ENCODE measurements at places on chromosomes 7 and 10.

DNA sequence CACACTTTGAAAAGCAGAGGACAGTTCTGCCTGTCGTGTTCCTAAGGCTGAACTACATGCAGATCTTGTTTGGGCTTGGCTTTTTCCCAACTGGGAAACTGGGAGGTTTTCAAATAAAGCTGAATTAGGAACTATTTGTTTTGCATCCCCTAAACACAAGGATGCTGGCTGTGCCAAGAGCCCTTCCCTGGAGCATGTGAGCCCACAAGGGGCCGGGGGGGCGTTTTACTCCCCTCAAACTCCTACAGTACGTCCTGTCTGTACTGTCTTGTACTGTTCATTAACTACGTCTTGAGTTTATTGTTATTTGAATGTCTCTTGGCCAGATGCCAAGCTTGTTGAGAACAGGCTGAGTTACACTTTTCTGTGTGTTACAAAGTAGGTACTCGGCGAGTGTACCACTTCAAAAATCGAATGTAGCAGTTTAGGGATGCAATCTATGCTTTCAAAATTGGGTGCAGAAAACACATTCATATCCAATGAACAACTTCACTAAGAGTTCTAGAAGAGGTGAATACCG, 94.9 kb downstream of the GFRA1 start:
- DNase-seq = no peak

DNA sequence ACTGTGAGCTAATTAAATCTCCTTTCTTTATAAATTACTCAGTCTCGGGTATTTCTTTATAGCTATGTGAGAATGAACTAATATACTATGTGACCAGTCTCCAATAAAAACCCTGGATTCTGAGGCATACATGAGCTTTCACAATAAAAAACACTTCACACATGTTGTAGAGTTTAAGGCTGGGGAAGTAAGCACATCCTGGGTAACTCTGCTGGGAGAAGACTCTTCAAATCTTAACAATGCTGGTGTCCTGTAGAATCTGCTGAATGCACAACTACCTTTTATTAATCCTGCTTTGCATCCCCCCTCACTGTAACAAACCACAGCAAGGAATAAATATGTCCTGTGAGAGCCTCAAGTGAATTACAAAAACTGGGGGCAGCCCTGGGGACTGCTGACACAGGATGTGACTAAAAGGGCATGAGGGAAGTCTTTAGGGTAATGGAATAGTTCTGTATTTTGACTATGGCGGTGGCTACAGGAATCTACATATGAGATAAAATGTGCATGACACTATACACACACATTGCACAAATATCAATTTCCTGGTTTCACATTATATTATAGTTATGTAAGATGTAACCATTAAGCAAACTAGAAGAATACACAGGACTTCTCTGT, 45.1 kb upstream of the KCTD7 start:
- DNase-seq = no peak

- DNase-seq = no peak
Measured at GRCh38 chr10:73459683-73460314, 26.4 kb upstream of the MSS51 start.

DNA sequence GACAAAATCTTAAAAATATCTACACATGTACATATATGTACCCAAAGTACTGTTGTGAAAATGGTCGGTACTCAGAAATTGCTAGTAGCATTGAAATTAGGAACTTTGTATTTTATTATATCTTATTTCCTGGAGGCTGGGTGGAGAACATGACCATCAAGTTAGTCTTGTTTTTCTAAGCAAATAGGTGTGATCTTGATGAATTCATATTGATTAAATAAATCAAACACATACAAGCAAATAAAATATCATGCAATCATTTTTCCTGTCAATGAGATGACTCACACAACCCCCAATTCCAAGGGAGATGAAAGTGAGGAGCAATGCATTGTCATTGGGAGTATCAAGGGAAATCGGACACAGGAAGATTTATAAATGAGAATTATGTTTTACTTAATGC, 18.0 kb downstream of the VSTM2A start:
- no peak for DNase-seq

- DNase-seq = no peak
Measured at GRCh38 chr7:105448181-105448580, 59.5 kb upstream of the SRPK2 start.

DNA sequence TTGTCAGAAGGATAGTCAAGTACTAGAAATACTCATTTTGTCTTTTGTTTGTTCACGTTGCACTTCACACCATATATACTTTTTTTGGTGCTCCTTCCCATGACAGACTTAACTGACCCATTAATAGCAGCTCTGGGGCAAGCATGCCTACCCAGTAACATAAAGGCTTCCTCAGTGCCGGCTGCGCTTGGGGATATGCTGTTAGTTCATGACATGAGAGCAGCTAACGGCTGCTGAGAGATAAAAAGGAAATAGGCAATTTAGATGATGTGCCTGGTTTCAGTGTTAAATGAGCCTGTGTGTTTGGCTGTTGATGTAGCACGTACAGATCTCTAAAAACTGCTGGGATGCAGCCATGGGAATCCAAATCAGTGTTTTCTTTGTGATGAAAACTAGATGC, 86.4 kb downstream of the TAX1BP1 start:
- DNase-seq = no peak
